Suprapubic skin (tissue), 4 donors: ENCODE measurements at places on chromosomes 12 and 14.

- DNase-seq = no peak
These were observed 85.3 kb downstream of the RFLNA start for GRCh38 chr12:124379938-124380754.

GRCh38 chr12:89357297-89357730, 5.0 kb upstream of the DUSP6 start:
- DNase-seq = no peak

- DNase-seq = no peak
These were observed 15.4 kb upstream of the TNS2 start for GRCh38 chr12:53034459-53034858.

- no peak for DNase-seq
These were observed 36.4 kb upstream of the MBIP start for GRCh38 chr14:36356862-36357261.

GRCh38 chr14:95434121-95434520, 82.3 kb downstream of the SYNE3 start:
- no peak for DNase-seq

- no peak for DNase-seq
These were observed 13.9 kb downstream of the ZDHHC17 start for GRCh38 chr12:76777765-76778216.
